ENCODE measurements at places on chromosomes 12 and 14.

GRCh38 chr14:21279783-21280182 lies at the start of gene RPGRIP1:
Gene RPGRIP1, plus strand, starts transcription at chr14:21280083. Its CDS starts 7,894 bp downstream, at chr14:21287977.
- no peak for DNase-seq

GRCh38 chr14:63938198-63939005 lies 85.6 kb downstream of the SYNE2 start:
- no peak for DNase-seq

DNA sequence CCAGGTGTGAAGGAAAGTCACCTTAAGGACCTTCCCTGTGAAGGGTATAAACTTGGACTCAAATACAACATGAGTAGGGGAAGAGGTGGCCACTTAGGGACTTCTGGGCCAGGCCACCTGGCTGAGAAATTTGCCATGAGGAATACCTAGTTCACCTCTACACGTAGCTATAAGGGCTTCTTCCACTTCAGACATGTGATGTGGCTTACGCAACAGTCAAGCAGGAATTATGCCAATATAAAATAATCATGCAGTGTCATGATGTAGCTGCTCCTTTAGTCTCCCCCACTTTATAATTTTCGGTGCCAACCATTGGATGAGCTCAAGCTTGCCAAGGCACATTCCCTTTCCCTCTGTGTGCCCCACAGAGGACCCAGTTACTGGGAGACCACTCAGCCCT lies 166.6 kb upstream of the BCL2L14 start:
- DNase-seq, result no peak

- no peak for DNase-seq
These were observed 29.7 kb downstream of the ESRRB start for GRCh38 chr14:76405627-76406026.

DNA sequence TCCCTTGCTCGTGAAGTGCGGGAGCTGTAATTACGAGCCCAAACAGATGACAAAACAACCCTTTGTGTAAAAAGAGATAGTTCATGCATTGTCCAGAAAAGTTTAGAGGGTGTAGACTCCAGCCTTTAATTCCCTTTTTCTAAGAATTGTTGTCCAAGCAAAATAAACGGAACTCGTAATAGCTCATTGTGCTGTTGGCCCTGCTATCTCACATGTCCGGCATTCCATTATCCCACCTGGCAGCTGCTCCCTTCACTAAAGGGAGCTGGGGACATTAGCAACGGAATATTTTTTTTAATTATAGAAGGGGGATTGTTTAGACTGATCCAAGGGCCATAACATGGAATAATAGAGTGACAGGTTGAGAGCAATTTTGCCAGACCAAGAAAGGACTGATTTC lies 277.5 kb upstream of the TBX3 start:
- DNase-seq, result no peak

DNA sequence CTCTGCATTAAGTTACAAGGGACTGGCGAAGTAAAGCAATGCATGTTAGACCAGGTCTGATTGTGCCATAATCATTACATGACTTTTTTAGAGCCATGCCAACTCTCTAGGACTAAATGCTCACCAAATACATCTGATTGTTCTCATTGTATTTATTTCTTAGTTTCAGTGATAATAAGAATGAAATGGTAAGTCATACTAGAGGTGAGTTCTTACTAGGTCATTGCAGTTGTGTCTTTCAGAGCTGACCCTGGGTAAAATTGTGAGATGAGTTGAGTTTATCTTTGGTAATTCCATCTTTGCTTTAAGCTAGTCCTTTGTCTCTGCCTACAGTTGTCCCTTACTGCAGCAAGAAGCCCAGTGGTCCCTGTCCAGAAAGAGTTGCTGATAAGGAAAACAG lies 73.2 kb downstream of the PRKCH start:
- DNase-seq, result no peak

DNA sequence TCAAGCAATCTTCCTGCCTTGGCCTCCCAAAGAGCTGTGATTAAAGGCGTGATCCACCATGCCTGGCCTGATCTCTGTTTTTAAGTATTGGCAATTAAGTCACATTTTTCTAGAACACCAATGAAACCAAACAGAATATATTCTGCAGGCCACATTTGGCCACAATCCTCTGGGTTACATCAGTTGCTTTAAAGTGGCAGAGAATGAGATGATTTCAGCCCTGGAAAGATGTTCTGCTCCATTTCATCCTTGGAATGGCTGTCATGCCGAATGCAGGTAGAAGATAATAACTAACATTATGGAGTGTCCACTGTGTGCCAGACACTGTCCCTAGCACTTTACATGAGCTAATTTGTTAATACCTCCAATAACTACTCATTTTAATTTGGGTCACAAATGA lies 154.4 kb downstream of the PTPN11 start:
- no peak for DNase-seq

DNA sequence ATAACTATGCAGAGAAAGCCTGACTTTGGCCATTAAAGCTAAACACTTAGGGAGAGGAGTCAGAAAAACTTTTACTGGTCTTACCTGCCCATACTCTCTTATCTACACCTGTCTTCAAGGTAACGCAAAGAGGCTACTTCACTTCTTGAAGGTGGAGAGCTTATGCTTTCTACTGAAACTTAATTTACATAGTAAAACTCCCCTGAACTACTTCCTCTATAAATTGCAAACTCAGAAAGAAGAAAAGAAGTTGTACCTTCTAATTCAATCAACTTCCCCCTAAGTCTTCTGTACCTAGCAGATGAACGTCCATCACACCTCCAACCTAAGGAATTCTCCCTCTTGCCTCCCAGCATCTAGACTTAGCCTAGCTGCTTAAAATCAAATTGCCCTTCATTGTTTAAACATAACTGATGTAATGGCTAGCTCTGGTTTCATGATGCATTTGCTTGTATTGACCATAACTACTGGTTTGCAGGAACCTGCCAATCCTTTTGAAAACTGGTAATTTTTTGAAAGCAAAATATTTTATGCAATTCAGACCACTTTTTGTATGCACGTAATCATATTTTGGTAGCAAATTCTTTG lies 87.7 kb downstream of the STON2 start:
- no peak for DNase-seq

DNA sequence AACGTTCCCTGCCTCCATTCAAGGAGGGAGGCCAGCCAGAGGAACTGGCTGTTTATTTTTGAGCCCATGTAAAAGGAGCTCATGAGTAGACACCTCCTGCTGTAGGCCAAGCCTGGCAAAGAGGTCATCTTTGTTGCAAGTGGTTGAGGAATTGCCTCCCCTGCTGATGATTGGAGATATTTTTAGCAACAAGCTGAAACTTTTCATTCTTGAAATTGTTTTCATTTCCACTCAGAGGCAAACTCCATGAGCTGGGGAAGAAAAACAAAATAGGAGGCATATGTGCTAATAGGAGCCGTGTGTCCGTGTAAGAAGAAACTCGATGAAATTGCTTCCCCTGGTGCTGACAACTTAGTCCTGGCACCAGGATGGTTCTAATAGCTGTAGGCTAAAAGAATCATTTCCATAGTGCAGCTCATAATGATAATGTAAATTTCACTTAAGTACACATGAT lies 440.1 kb upstream of the FAR2 start:
- DNase-seq, result no peak

DNA sequence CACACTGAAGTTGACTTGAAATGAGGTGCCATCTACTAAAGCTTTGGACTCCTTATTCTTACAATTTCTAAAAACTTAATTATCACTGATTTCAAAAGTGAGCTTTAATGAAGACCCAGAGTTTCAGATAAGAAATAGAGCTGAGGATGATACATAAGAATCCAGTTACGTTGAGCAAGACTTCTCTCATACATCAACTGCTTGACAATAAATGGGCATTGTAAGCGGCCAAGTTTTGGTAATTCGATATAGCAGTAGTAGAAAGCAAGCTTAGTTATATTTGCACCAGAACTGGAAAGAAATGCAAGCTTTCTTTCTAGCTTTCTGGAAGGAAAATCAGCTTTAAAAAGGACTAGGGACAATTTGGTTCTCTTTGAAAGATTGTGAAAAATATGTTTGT lies 1359.6 kb downstream of the FSCB start:
- DNase-seq, result no peak

DNA sequence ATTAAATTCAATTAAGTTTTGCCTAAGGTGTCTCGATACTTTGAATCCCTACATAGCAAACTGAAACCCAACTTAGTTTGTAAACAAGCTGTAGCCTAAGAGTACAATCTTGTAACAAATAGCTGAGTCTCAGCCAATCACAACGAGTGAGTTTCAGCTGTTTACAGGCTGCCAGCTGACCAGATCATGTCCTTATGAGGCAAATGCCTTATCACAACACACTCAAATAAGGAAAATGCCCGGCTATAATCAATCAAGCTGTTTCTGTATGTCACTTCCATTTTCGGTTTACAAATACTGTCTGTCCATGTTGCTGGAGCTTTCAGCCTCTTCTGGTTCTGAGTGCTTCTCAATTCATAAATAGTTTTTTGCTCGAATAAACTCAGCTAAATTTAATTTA lies 943.8 kb downstream of the SLC16A7 start:
- no peak for DNase-seq

DNA sequence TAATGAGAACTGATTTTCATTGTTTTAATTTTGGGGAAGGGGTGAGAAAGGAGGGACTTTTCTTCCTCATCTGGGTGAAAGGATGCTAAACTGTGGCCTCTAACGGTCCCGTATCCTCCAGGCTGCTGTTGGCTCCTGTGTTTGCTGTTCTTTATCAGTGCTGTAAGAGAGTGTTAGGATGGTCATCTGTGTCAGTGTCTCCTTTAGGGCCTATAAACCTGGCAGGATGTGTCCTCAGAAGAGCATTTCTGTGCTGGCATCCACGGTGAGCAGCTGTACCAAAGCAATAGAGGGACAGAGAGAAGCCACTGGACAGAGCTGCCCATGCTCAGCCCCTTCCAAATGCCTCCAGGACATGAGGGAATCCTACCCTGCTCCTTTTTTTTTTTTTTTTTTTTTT lies 253.1 kb downstream of the ZFP36L1 start:
- DNase-seq, result no peak

DNA sequence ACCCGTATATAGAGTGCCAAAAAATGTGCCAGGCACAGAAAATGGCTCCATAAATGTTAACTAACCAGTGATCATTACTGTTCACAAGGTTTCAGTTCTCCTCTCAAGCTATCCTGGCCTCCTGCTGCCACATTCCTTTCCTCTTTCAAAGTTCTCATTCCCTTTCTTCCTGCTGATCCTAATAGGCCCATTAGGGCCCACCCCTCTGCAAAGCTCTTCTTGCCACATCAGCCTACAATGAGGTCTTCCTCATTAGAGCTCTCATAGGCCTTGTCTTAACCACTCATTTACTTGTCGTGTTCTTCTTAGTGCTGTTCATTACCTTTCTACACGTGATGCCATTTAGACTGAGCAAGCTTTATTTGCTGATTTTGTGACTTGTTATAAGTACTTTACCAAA lies 40.5 kb downstream of the RPS29 start:
- no peak for DNase-seq

DNA sequence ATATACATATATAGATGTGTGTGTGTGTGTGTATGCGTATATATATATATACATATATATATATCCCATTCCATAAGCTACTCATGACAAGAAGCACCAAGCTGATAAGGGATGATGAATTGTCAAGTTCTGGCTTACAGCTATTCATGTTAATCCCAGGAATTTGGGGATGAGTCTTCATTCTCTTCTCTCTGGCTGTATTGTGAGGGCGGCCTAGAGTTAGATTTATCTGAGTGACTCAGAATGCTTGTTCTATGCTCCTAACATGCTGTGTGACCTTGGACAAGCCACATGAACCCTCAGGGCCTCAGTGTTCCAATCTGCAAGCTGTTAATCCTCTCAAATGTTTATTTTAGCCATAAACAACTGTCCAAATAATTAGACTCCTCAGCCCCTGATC lies 749.0 kb downstream of the MED13L start:
- DNase-seq, result no peak

- DNase-seq, result no peak
These were observed 21.4 kb upstream of the PLEKHG3 start for GRCh38 chr14:64682843-64683242.

- DNase-seq, result no peak
These were observed 21.1 kb upstream of the SCARB1 start for GRCh38 chr12:124884587-124885438.

GRCh38 chr12:130634866-130635265 lies 81.2 kb downstream of the RIMBP2 start:
- no peak for DNase-seq

GRCh38 chr12:10169104-10169503 lies 2.8 kb downstream of the OLR1 start:
- no peak for DNase-seq

GRCh38 chr14:57657487-57657886 lies 163.8 kb upstream of the CCDC198 start:
- DNase-seq, result no peak

GRCh38 chr14:51724650-51725049 lies 72.9 kb downstream of the FRMD6 start:
- DNase-seq, result no peak

DNA sequence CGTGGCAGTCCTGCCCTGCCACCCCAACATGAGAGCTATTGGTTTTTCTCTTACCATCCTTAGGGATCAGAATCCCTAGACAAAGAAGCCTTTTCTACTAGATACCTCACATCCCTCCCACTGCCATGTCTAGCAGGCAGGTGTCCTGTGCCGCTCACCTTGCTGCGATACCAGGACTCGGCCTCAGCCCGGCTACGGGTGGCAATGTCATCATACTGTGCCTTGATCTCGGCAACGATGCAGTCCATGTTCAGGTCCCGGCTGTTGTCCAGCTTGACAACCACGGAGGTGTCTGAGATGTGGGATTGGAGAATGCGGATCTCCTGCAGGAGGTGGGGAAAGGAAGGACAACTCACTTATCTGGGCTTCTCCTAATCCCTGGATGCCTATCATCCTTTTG lies 4.5 kb downstream of the KRT83 start:
- no peak for DNase-seq

DNA sequence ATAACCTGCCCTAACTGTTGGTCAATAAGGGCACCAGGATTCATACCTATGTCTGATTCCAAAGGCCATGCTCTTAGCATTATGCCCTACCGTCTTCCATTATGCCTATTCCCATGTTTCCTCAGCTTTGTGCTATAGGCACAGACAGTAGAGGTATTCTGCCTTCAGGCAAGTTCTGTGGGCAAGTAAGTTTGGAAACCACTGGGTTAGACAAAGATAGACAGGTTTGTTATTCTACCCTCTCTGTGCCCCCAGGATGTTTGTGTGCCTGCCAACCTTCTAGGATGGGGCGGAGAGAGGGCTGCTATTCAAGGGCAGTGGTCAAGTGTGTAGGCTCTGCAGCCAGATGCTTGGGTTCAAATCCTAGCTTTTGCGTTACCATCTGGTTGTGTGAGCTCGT lies 4.6 kb downstream of the RAPGEF3 start:
- no peak for DNase-seq

- DNase-seq, result no peak
These were observed 29.7 kb downstream of the RAD9B start for GRCh38 chr12:110531741-110532333.

- no peak for DNase-seq
These were observed 25.2 kb downstream of the WNK1 start for GRCh38 chr12:777550-778047.
